Kidney (tissue), 22 donors: ENCODE measurements at places on chromosomes 3 and 15.
A peak's percentile ranks its signal among the peaks of the same experiment; 100 is the strongest.

DNA sequence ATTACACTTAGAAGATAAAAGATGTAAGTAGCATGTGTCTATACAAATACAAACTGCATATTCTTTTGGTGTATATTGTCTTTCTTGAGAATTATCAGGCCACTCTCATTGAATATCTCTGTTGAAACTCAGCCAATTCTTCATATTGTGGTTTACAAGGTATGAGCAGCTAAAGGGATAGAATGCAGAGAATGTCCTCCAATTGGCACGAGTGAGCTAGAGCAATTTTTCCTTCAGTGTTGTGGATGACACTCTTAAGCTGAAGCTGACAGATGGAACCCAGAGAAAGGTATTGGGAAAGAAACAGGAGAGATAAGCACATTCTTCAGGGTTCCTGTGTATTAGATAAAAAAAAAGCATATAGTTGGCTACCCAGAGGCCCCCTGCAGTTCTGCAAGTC is 453.1 kb downstream of the EPHA3 start:
- no peak for DNase-seq

GRCh38 chr3:156407617-156408225 is 147.2 kb downstream of the SSR3 start:
- DNase-seq = peak; percentile 40

GRCh38 chr3:186664506-186664905 is 1.3 kb upstream of the HRG start:
- no peak for DNase-seq

DNA sequence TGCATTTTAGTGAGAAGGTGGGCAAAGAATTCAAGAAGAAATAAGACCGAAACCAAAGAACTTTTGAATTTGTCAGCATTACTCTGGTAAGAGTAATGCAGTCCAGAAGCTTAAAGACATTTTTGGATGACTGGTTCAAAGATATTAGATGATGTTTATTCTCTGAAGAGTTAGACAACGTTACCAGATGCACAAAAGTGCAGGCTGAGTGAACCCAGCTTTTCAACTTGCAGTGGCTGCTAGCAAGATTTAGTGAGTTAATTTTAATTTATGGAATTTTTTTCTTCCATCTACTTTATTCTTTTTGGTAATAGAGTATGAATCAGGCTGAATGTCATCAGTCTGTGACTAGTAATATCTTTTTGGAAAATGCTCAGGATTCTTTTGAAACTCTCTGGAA is 267.3 kb upstream of the AZI2 start:
- no peak for DNase-seq

DNA sequence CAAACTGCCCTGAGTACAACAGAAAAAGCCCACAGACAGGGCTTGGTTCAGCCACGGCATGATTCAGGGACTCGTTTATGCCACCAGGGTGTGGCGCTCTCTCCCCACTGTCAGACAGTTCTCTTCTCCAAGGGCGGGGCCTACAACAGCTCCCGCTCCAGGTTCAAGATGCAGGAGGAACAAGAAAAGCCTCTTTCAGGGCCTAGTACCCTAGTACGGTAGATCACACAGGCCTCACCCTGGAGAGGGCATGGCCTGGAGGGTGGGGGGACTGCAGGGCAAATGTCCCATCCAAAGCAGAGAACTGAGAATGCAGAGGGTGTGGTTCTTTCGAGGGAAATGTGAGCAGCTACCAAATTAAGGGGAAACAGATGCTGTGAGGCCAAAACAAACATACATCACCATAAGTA is 12.0 kb downstream of the MESD start:
- DNase-seq = no peak

DNA sequence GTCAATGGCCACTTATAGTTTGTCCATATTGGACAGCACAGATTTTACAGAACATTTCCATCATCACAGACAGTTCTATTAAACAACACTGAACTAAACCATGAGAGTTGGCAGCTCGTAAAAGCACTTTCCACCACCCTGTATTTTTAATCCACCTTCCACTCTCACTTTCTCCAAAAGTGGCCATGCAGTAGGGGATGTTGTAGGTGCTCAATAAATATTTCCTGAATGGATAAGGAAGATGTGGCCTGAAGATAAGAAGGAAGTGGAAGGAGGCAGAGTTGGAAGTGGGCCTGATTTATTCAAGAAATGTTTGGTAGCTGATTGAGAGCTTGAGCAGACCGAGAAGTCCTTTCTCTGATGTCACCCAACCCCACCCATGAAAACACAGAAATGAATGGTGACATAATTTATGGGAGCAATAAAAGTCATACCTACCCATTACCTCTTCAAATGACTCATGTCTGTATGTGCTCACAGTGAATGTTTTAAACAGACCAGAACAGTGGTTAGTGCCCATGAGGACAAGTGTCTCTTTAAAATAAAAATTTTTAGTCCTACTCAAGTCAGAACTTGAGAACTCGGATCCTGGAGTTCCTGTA is 39.6 kb upstream of the CTNNB1 start:
- DNase-seq = no peak

DNA sequence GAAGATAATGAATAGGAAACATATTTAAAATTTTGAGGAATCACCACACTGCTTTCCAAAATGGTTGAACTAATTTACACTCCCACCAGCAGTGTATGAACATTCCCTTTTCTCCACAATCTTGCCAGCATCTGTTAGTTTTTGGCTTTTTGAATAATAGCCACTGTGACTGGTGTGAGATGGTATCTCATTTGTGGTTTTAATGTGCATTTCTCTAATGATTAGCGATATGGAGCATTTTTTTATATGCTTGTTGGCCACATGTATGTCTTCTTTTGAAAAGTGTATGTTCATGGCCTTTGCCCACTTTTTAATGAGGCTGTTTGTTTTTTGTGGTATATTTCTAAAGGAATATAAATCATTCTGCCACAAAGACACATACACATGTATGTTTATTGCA is 166.3 kb downstream of the NECTIN3 start:
- DNase-seq = no peak

- no peak for DNase-seq
These were observed 44.9 kb downstream of the TRIM69 start for GRCh38 chr15:44781128-44781810.

DNA sequence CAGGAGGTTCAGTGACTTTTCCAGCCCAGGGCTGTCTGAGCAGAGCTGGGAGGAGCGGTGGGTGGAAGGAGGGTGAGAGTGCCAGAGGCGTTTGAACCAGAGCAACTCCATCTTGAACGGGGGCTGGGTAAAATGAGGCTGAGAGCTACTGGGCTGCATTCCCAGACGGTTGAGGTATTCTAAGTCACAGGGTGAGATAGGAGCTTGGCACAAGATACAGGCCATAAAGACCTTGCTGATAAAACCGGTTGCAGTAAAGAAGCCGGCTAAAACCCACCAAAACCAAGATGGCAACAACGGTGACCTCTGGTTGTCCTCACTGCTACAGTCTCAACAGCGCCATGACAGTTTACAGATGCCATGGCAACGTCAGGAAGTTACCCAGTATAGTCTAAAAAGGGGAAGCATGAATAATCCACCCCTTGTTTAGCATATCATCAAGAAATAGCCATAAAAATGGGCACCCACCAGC is 60.2 kb downstream of the ABTB1 start:
- DNase-seq = no peak

DNA sequence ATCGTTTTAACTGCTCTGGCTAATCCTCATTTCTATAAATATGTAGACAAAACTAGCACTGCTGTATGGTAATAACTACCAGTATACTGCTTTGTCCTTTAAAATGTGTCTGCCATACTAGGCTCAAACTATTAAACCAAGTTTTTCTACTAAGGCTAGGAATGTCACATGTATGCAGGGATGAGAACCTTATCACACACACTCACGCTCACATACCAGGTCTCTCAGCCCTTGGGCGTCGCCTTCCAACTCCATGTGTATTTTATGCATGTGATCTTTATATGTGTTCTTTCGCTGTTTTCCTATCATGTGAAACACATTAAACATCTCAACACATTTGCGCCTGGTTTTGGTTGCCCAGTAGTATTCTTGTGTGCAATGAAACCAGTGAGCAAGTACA is 32.6 kb downstream of the ATP2C1 start:
- DNase-seq = no peak

- peak; percentile 57 for DNase-seq
These were observed 281.9 kb upstream of the LRRFIP2 start for GRCh38 chr3:37456270-37456708.

- DNase-seq = no peak
These were observed 17.4 kb downstream of the PXYLP1 start for GRCh38 chr3:141249041-141249440.

- no peak for DNase-seq
These were observed 95.2 kb upstream of the C3orf80 start for GRCh38 chr3:160130071-160130470.

DNA sequence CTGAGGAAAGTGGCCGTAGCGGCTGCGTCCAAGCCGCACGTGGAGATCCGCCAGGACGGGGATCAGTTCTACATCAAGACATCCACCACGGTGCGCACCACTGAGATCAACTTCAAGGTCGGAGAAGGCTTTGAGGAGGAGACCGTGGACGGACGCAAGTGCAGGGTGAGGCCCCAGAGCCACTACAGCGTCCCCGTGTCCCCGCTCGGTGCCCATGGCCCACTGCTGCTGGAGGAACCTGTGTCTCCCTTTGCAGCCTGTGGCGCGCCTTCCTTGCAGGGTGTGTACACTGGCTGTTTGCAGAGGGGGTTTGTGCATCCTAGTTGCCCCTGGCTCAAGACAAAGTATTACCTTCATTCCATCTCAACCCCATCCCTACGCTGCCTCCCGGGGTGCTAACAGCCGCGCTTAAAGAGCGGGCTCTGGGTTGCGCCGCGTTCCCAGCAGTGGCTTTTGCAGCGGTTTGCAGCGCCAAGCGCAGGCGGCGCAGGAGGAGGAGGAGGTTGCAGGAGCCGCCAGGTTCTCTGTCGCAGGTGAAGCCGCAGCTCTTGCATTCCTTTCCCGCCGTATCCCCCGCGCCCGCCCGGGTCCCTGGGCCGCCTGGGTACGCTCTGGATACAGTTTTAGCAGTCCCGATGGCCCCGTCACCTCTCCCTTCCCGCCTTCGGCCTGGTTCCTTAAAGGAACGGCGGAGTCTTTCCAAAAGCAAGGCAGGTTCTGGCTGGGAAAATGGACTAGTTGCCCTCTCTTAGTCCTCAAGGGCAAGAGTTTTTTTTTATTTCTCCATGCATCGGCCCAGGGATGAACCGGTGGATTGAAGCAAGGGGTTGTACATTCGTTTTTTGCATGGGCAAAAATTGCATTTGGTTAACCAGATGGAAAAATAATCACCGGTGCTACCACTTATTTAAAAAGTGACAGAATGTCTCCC is 1.2 kb downstream of the CRABP1 start:
- DNase-seq = peak; percentile 65

- no peak for DNase-seq
These were observed 27.8 kb downstream of the KLHL6 start for GRCh38 chr3:183527428-183528379.

DNA sequence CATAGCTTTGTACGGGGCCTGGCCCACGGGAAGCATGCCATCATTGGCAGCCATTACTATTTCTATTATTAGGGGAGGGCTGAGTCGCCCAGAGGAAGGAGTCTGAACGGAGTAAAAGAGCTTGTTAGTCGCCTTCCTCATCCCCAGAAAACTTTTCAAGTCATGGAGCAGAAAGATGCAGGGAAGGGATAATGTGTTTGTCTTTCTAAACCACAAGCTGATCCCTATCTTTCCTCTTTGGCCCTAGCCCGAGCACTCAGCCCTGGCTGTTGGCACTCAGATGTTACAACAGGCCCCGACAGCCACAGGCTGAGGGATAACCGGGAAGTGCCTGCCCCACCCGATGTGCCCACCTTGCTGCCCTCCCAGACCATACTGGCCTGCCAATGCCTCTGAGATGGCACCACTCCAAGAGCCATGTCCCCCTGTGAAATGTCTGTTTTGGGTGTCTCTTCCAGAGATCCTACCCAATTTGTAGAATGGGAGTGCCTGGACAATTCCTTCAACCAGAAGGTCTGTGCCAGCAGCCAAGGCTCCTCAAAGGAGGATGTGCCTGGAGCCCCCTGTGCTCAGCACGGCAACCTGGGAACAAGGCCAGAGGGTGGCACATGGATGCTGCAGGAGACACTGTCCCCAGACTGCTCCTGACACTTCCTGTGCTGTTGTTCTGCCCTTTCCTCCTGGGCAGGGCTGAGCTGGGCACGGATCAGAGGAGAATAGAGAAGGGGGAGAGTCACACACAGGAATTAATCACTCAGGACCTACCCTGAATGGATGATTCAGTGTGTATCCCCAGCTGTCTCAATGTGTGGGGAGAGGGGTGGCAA is 10.8 kb downstream of the PAK6 start:
- no peak for DNase-seq

- no peak for DNase-seq
These were observed 77.4 kb downstream of the PTPRG start for GRCh38 chr3:61638741-61639140.
